ENCODE measurements at places on chromosomes 12 and 14. TPM values are rescaled to one million over a fixed set of nuclear protein-coding genes. Genes with fewer than 3 reads are reported as not detected.

Gene TCL1B
- total RNA-seq: 4.1 TPM

Gene TPPP2
- not detected for total RNA-seq

Gene DHRS2
- 5.8 TPM for total RNA-seq

Gene CD69
- 5.1 TPM for total RNA-seq

Gene KRT6C
- total RNA-seq: 2.6 TPM

Gene RIMBP2
- 1.9 TPM for total RNA-seq

Gene GUCY2C
- total RNA-seq: 0.72 TPM

Gene LIN7A
- 23.4 TPM for total RNA-seq

Gene GARIN6
- total RNA-seq: 0.24 TPM

Gene RILPL2
- 5.3 TPM for total RNA-seq

Gene IL26
- total RNA-seq: not detected

DNA sequence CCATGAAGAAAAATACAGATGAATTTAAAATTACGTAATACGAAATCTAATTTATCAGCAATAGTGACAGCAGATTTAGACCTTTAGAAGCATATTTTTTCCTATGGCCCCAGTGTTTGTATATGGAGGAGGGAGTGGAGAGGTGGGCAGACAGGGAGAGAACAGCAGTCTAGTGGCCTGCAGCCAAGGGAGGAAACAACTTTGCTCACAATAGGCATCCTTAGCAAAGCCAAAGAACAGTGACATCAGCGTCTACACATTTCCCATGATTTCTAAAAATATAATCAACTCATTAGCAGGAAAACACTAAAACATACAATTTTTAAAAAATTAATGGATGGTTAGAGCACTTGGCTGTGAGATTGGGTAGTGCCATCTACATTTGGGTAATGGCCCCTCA is 622.6 kb upstream of the ATP2B1 start:
- DNase-seq: peak; percentile 20

DNA sequence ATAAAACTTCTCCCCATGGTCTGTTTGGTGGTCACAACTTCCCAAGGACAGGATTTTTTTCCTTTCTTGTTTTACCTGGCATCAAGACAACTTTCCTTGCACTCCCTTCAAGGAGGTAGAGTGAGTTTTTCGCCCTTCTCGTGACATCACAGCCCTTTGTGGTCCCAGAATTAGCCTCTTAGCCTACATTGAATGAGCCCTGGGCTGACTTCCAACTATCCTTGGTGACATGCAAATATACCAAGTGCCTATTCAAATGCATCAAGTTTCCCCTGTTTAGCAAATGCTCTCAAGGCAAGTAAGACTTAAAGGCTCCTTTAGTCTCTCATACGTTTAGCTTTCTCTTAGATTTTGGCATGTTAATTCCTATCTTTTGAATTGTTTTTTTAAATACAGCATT is 36.6 kb downstream of the TC2N start:
- no peak for DNase-seq

- peak; percentile 81 for DNase-seq
Measured at GRCh38 chr14:33563901-33564197, 387.0 kb downstream of the EGLN3 start.

- DNase-seq: no peak
Measured at GRCh38 chr14:21768116-21768874, 94.7 kb upstream of the OR4E1 start.

DNA sequence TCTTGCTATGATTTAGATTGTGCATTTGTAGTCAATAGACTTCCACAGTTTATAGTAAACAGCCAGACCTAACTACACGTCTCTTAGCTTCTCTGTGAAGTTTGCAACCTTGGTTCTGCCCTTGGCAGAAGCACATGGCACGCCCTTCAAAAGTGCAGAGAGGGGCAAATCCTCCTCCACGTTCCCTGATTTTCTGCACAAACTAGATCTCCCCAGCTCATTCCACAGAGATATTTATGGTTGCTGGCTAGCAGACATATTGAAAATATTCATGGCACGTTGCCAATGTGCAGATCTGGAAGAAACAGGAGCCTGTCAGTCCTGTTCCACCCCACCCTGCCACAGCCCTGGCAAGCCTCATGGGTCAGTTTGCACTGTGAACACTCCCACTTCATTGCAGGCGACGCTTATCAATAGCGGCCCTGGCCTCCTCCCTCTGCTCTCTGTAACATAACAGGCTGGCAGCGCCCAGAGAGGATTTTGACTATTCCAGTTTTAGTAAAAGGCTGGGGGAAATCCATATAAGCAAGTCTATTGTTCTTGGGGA is 6.5 kb upstream of the LGALS3 start:
- DNase-seq: peak; percentile 95

DNA sequence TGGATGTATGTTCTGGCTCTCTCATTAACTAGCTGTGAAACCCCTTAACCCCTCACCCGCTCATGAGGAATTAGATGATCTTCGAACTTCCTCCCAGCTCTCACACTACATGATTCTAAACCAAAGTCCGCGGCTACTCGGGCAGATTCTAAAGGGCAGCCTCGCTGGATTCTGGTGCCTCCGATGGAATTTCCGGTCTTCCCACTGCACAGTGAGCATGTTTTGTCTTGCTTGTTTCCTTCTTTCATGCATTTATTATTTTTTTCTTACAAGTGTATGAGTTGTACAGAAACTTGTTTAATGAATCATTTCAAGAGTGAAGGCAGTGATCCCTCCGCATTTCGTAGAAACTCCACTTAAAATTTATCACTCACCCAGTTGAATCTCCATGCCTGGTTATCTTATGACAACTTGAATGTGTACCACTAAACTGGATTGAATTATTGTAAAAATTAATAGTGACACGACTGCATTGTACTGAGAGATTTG is 4.5 kb upstream of the HCAR3 start:
- DNase-seq: peak; percentile 62

DNA sequence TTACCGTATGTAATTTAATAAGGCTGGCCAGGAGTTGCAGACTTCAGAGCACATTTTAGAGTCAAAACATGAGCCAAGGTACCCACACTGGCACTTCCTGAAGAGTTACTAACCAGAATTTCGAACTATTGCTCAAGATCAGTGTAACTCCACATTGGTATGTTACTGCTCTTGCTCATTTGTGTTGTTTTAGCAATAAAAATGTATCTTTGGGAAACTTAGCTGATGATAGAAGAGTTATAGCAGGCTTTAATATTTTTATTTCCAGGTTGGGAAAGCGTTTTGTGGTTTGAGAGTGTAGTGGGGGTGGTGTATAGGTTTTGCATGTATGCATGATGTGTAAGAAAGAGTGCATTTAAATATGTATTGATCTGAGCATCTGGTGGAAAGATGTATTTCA is 96.6 kb downstream of the SCN8A start:
- no peak for DNase-seq

- DNase-seq: no peak
Measured at GRCh38 chr12:96862326-96862725, 44.7 kb upstream of the NEDD1 start.

DNA sequence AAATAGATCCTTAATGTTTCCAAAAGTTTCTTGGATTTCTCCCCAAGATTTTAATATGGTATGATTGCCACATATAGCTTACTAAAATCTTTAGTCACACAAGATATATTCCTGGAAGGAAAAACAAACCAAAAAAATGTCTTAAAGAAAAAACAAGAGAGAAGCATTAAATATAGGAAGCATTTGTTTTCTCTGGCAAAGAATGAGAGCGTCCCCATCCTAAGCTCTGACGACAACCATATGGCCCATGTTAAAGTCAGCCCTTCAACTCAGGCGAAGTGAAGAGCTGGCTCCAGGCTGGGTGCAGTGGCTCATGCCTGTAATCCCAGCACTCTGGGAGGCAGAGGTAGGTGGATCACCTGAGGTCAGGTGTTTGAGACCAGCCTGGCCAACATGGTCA is 35.6 kb downstream of the GCH1 start:
- peak; percentile 39 for DNase-seq

GRCh38 chr14:90717916-90718315 is 98.3 kb downstream of the TTC7B start:
- no peak for DNase-seq

DNA sequence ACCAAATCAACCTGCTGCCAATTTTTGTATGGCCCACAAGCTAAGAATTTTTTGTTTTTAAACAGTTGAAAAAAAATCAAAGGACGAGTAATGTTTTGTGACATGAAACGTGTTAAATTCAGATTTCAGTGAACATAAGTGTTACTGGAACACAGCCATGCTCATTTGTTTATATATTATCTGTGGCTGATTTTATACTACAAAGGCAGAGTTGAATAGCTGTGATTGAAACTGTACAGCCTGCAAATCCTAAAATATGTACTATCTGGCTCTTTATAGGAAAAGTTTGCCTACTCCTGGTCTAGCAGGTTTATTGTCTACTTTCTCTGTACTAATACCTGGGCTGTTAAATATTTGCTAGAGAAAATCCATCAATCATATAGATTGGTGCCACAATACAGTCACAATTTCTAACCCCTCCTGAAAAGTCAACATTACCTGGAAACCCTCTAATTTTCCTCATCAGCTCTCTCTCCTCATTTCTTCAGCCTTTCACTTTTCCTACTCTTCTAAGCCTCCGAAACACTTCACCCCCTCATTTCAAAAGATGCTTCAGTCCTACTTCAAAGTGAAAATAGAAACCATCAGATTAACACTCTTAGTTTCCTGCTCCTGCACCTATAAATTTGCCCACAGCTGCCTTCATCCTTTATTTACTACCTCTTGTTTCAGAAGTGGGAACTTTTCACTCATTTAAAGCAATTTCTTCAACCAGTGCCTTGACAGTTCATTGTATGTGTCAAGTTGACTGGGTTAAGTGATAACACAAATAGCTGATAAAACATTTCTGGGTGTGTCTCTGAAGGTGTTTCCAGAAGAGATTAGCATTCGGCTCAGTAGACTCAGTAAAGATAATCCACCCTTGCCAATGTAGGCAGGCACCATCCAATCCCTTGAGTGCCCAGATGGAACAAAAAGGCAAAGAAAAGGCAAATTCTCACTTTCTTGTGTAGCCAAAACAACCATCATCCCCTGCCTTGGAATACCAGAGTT is 18.0 kb upstream of the C2CD5 start:
- no peak for DNase-seq

DNA sequence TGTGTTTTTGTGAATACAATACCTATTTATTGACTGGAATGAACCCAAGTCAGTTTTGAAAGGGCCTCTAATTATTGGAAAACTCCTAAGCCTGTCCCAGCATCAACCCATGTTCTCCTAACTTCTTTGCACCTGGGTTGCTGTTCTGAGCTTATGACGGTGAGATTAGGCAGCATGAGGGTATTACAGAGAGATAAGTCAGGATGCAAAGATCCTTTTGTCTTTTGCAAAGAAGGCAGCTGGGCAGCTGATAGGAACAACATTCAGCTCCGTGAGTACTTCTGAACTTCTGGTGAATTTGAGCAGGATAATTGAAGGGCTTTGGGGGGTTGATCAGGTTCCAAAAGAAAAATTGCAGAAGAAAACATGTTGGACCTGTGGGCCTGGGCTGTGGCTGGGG is at the start of gene PDE6H:
TSS of gene PDE6H (plus strand) at position 227 of the 400 bp plus-strand sequence. CDS start 4,971 bp downstream, outside the sequence.
- DNase-seq: no peak

- DNase-seq: no peak
Measured at GRCh38 chr12:111758120-111758561, 8.6 kb upstream of the ALDH2 start.

- DNase-seq: peak; percentile 33
Measured at GRCh38 chr12:30985814-30986452, 59.4 kb downstream of the TSPAN11 start.

GRCh38 chr12:105667973-105668743 is 337.7 kb downstream of the C12orf75 start:
- DNase-seq: no peak

DNA sequence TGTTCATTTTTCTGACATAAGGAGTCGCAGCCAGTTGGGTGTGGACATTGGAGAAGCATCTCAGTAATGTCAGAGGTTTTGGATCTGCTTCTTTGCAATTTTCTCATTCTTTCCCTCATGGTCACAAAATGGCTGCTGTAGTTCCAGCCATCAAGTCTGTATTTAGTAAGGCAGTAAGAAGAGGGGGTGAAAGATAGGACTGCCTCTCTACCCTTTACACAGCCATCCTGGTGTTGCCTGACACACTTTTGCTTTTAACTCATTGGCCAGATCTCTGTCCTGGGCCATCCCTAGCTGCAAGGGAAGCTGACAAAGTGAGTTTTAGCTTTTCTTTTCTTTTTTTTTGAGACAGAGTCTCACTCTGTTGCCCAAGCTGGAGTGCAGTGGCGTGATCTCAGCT is 66.2 kb downstream of the EID3 start:
- DNase-seq: no peak

DNA sequence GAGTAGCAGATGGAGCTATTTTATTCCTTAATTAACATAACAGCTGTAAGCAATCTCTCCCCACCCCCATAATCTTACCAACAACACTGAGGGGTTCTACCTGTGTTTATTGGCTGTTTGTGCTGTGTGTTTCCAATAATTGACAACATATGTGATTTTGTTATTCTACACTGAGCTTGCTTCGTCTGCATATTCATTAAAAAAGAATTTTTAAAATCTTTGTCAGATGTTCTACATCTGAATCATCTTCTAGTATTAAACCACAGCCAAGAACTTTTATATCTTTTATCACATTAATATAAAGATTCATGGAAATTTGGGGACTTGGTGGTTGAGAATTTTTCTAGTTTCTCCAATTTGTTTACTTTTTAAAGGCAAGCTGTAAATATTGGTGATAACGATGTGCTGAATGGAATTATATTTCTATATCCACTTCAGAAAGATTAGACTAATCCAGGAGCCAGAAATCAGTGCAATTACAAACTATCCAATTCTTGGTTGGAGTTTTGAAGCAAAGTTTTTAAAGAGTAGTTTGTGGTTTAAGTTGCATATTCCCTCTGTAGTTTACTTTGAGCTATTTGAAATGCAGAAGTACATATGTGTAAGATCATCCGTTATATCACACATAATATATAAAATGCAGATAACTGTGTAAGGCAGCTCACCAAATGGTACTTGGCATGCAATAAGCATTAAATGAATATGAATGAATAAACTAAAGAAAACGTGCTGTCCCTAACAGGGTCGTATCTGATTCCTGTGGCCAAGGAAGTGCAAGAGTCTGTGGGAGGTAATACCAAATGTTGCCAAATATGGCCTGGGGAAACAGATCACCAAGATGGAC is 206.9 kb downstream of the PELI2 start:
- no peak for DNase-seq

DNA sequence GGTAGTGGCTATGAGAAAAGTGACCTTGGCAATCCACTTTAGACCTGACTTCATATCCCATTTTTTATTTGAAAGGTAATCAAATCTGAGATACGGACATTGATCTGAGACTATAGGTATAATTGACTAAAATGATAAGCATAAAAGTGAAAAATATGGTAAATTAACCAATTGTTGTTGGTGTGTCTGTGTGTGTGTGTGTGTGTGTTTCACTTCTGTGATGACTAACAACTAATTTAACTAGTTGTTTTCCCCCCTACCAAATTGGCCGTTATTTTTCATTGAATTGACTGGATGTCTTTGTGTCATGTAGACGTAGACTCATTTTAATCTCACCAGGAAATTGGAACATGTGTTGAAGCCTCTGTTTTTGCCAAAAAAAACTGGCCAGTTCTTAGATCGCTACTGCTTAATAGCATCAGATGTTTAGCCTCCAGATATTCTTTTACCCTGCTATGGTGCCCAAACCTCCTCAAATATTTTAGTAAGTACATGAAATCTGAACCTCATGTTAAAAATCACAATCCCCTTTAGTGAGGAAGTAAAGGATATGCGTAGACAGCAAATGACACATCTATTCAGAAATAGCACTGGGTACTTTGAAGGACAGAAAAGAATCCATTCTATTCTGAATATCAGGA is 395.0 kb downstream of the EGLN3 start:
- DNase-seq: no peak

- peak; percentile 36 for DNase-seq
Measured at GRCh38 chr14:33475623-33476022, 475.3 kb downstream of the EGLN3 start.
